ENCODE measurements at places on chromosomes 2 and 18.

GRCh38 chr18:40019797-40020392 is 1935.1 kb upstream of the PIK3C3 start:
- no peak for DNase-seq

GRCh38 chr2:190500054-190500502 is 34.4 kb downstream of the NEMP2 start:
- no peak for DNase-seq

GRCh38 chr2:223545830-223546229 is 56.3 kb downstream of the SCG2 start:
- no peak for DNase-seq

- DNase-seq, result no peak
These were observed 15.6 kb downstream of the TRABD2A start for GRCh38 chr2:84865181-84865783.

GRCh38 chr2:42675815-42676214 is 88.1 kb downstream of the OXER1 start:
- no peak for DNase-seq

DNA sequence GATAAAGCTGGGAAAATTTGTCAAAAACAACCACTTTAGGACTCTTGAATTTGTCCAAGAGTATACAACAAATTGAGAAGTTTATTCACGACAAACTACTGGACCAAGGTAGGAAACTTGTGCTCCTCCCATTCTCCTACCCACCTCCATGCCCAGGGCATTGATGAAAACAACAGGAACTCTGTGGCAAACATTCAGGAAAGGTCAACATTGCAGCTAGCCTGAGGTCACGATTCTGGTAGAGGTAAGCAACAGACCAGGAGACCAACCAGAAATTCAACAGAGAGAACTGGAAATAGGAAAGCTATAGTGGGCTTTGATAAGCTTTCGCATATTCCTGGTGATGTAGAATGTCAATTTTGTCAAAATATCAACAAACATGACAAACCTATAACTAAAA is 209.1 kb upstream of the CTAGE1 start:
- DNase-seq, result no peak

Data from CD4-positive, alpha-beta memory T cell (primary cell).